ENCODE measurements at places on chromosomes 6 and 20. TPM values are rescaled to one million over a fixed set of nuclear protein-coding genes. Genes with fewer than 3 reads are reported as not detected.

DNA sequence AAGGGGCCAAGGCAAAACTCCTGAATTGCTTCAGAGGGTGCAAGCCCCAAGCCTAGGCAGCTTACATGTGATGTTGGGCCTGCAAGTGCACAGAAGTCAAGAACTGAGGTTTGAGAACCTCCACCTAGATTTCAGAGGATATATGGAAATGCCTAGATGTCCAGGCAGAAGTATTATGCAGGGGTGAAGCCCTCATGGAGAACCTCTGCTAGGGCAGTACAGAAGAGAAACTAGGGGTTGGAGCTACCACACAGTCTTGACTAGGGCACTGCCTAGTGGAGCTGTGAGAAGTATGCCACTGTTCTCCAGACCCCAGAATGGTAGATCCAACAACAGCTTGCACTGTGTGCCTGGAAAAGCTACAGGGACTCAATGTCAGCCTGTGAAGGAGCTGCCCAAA is 179.7 kb upstream of the GJE1 start:
- peaks cover 4% of the 10 kb centered on the region for H3K36me3 ChIP-seq
- no peak for DNase-seq
- H3K4me3 ChIP-seq, result no peak overlapping the region
- H3K27ac ChIP-seq, result no peak overlapping the region

DNA sequence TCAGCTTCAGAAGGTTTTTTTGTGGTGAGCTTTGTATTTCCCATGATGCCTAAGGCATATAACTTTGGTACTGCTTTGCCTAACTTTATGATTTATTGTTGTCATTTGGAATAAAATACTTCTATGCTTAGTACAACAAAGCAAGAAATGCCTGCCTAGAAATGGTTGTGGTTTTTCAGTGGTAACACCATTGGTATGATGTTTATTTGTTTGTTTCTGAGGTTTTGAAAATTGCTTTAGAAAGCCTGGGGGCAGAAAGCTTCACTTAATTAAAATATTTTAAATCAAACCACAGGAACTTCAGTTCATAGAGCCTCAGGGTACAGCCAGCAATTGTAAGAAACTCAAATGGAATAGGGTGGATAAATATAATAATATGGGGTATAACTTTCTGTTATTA is 351.2 kb upstream of the MAP3K7 start:
- H3K4me1 ChIP-seq, result peaks cover 5% of the 10 kb centered on the region
- DNase-seq, result no peak
- no peak overlapping the region for H3K27ac ChIP-seq
- no peak overlapping the region for H3K4me3 ChIP-seq
- no peaks in the 10 kb centered on the region for H3K36me3 ChIP-seq

DNA sequence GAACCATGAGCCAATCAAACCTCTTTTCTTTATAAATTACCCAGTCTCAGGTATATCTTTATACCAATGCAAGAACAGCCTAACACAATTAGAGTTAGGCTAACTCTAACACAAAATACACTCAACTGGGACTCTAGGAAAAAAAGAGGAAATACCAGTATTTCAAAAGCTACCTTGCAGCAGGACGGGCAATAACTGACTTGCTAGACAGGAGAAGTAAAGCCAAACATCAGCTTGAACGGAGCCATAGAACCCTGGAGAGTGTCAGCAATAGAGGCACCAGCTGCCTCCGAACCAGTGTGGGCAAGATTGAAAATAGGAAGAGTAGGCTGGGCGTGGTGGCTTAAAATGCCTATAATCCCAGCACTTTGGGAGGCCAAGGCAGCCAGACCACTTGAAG is 162.0 kb upstream of the SOX4 start:
- DNase-seq, result no peak
- H3K4me1 ChIP-seq, result no peaks in the 10 kb centered on the region
- peaks cover 9% of the 10 kb centered on the region for H3K27me3 ChIP-seq
- no peak overlapping the region for H3K4me3 ChIP-seq
- H3K36me3 ChIP-seq, result no peaks in the 10 kb centered on the region
- H3K27ac ChIP-seq, result no peak overlapping the region

- no peaks in the 10 kb centered on the region for H3K36me3 ChIP-seq
- H3K4me1 ChIP-seq, result no peaks in the 10 kb centered on the region
- peaks cover 12% of the 10 kb centered on the region for H3K27me3 ChIP-seq
- H3K4me3 ChIP-seq, result no peak overlapping the region
Observed at GRCh38 chr6:51855310-51856082, 231.9 kb downstream of the PKHD1 start.

- DNase-seq, result no peak
- no peaks in the 10 kb centered on the region for H3K36me3 ChIP-seq
- H3K27me3 ChIP-seq, result no peaks in the 10 kb centered on the region
- H3K4me3 ChIP-seq, result no peak overlapping the region
Observed at GRCh38 chr6:7145885-7146828, 38.4 kb downstream of the RREB1 start.

DNA sequence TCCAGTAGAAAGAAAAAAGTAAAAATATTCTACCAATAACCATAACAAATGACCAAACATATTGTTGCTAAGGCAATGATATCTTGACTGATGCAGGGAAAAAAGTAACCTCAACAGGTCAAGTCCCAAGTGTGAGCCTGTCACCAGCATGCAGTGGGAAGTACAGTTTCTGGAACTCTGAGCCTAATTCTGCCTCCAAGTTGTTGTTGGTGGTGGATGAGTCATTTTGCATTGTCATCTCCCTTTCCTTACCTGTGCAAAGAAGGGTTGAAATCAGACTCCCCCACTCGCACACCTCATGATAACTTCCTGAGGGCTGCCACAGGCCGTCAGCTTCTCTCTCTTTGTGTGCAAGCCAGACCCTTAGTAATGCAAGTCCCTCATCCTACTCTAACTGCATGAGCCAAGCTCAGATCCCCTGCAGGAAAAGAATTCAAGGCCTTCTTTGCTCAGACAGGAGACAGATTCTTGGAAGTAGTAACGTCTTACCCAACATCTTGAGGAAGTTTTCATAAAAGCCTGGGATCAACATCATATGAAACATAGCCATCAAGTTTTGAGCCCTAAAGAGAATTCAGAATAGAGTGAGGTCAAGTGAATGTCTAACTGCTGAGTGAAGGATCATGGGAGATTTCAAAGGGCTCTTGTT is 207.6 kb upstream of the FOXA2 start:
- DNase-seq, result no peak
- H3K4me3 ChIP-seq, result no peak overlapping the region
- no peaks in the 10 kb centered on the region for H3K27me3 ChIP-seq
- H3K4me1 ChIP-seq, result no peaks in the 10 kb centered on the region
- H3K36me3 ChIP-seq, result no peaks in the 10 kb centered on the region
- H3K27ac ChIP-seq, result no peak overlapping the region

- H3K4me1 ChIP-seq, result no peaks in the 10 kb centered on the region
- H3K4me3 ChIP-seq, result no peak overlapping the region
- no peaks in the 10 kb centered on the region for H3K27me3 ChIP-seq
- no peak overlapping the region for H3K27ac ChIP-seq
- no peaks in the 10 kb centered on the region for H3K36me3 ChIP-seq
- DNase-seq, result no peak
Observed at GRCh38 chr6:69285054-69285453, 511.8 kb downstream of the LMBRD1 start.

- H3K27me3 ChIP-seq, result peaks cover 4% of the 10 kb centered on the region
- no peaks in the 10 kb centered on the region for H3K4me1 ChIP-seq
- H3K36me3 ChIP-seq, result no peaks in the 10 kb centered on the region
- H3K27ac ChIP-seq, result no peak overlapping the region
- DNase-seq, result no peak
Observed at GRCh38 chr6:11645016-11645415, 107.5 kb downstream of the TMEM170B start.

GRCh38 chr6:168026925-168027324 is 29.5 kb downstream of the KIF25 start:
- H3K4me1 ChIP-seq, result no peaks in the 10 kb centered on the region
- no peak overlapping the region for H3K4me3 ChIP-seq
- peaks cover 12% of the 10 kb centered on the region for H3K27me3 ChIP-seq
- DNase-seq, result no peak
- H3K27ac ChIP-seq, result no peak overlapping the region
- no peaks in the 10 kb centered on the region for H3K36me3 ChIP-seq

DNA sequence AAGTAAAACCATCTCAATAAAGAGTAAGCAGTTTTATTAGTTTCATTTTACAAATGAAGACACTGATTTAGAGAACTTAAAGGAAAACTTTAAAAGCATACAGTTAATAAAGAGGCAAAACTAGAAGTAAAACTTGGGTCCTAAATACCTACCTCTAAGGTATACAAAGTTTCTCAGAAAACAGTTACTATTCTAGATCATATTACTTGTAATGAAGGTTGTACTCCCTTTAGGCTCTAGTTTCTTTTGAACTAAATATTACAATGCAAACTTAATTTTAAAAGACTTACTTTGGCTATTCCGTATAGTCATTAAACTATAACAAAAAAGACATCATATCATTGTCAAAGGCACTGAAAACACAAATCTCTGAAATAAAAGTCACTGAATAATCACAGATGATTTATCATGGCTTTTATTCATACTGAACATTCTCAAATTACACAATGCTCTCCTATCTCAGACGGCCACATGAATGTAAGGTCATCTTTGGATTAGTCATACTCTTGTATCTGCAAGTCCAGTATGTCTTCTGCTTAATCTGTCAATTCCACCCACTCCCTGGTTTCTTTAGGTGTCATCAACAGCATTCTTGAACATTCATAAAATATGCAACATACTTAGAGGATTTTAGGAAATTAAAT is 361.6 kb upstream of the RUNX2 start:
- H3K27ac ChIP-seq, result no peak overlapping the region
- H3K27me3 ChIP-seq, result no peaks in the 10 kb centered on the region
- DNase-seq, result no peak
- peaks cover 19% of the 10 kb centered on the region for H3K4me1 ChIP-seq

DNA sequence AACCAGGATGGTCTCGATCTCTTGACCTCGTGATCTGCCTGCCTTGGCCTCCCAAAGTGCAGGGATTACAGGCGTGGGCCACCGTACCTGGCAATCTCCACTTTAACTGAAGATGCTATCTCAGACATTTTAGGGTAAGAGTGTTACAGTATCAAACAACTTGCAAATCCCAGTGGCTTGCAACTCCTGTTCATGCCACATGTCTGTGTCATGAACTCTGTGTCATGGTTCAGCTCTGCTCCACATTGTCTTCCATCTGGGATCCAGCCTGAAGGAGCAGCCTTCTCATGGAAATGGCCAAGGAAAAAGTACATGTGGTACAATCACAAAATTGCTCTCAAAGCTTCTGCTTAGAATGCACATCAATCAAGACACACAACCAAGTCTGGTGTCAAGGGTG is 114.9 kb downstream of the MAP3K5 start:
- no peak for DNase-seq
- H3K36me3 ChIP-seq, result peaks cover 11% of the 10 kb centered on the region
- H3K27ac ChIP-seq, result no peak overlapping the region
- no peaks in the 10 kb centered on the region for H3K4me1 ChIP-seq
- H3K4me3 ChIP-seq, result no peak overlapping the region
- H3K27me3 ChIP-seq, result no peaks in the 10 kb centered on the region

- H3K4me1 ChIP-seq, result no peaks in the 10 kb centered on the region
- peaks cover 1% of the 10 kb centered on the region for H3K27me3 ChIP-seq
- H3K4me3 ChIP-seq, result no peak overlapping the region
- DNase-seq, result no peak
- H3K27ac ChIP-seq, result no peak overlapping the region
- H3K36me3 ChIP-seq, result no peaks in the 10 kb centered on the region
Observed at GRCh38 chr6:108760126-108761050, 87.8 kb upstream of the ARMC2 start.

DNA sequence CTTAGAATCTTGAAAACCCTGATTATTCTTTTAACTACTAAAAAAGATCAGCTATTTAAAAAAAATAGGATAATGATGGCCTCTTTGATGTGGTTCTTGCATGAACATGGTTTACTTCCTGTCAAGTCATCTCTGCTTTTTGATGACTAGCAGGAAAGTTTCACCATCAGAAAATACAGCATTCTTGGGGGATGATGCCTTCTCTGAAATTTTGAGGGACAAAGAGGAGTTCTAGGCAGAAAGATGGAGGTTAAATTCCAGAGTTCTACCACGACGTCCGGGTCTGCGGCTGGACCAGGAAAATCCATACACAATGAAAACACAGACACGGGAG is 130.4 kb downstream of the OLIG3 start:
- H3K4me3 ChIP-seq, result no peak overlapping the region

DNA sequence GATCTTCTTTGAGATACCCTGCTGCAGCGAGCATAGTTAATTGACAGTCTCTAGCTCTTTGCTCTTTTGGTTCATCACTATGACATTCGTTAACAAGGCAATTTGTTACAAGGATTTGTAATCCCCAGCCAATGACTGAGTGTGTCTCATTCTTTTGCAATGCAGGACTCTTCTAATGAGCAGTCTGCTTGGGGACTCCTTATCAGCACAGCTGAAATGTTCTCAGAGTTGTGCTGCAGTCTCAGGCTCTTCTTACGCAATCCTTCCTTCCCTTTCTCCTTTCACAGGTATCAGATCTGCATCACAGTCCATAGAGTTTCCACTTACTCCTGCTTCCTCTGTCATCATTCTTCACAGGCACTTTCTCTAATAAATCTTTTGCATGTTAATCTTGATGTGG is 161.2 kb upstream of the OGFRL1 start:
- peaks cover 7% of the 10 kb centered on the region for H3K27me3 ChIP-seq
- no peak overlapping the region for H3K27ac ChIP-seq
- H3K4me1 ChIP-seq, result no peaks in the 10 kb centered on the region
- no peak overlapping the region for H3K4me3 ChIP-seq

GRCh38 chr20:61677928-61678327 is 387.8 kb downstream of the TAF4 start:
- no peak overlapping the region for H3K4me3 ChIP-seq
- no peak overlapping the region for H3K27ac ChIP-seq
- DNase-seq, result no peak
- no peaks in the 10 kb centered on the region for H3K4me1 ChIP-seq

GRCh38 chr6:56372406-56372995 is 125.1 kb upstream of the COL21A1 start:
- no peak overlapping the region for H3K27ac ChIP-seq
- no peak overlapping the region for H3K4me3 ChIP-seq
- no peaks in the 10 kb centered on the region for H3K27me3 ChIP-seq
- H3K36me3 ChIP-seq, result no peaks in the 10 kb centered on the region
- no peak for DNase-seq

GRCh38 chr6:549906-550305 is 107.0 kb downstream of the HUS1B start:
- peak overlapping the region; percentile 97 for H3K27ac ChIP-seq
- H3K27me3 ChIP-seq, result no peaks in the 10 kb centered on the region
- H3K36me3 ChIP-seq, result peaks cover 25% of the 10 kb centered on the region
- DNase-seq, result peak; percentile 68
- peak overlapping the region; percentile 43 for H3K4me3 ChIP-seq

ATRN gene
- total RNA-seq, result 7.3 TPM

WFDC10B gene
- not detected for total RNA-seq

SRC gene
- 6.1 TPM for total RNA-seq

ARMH2 gene
- total RNA-seq, result not detected

ZBTB9 gene
- 10.1 TPM for total RNA-seq

TMC2 gene
- total RNA-seq, result not detected

ISM1 gene
- 0.36 TPM for total RNA-seq

ZBTB46 gene
- 4.6 TPM for total RNA-seq

LPA gene
- not detected for total RNA-seq
